Kasumi-1 (cell line): ENCODE measurements at places on chromosomes 11 and 22.

DNA sequence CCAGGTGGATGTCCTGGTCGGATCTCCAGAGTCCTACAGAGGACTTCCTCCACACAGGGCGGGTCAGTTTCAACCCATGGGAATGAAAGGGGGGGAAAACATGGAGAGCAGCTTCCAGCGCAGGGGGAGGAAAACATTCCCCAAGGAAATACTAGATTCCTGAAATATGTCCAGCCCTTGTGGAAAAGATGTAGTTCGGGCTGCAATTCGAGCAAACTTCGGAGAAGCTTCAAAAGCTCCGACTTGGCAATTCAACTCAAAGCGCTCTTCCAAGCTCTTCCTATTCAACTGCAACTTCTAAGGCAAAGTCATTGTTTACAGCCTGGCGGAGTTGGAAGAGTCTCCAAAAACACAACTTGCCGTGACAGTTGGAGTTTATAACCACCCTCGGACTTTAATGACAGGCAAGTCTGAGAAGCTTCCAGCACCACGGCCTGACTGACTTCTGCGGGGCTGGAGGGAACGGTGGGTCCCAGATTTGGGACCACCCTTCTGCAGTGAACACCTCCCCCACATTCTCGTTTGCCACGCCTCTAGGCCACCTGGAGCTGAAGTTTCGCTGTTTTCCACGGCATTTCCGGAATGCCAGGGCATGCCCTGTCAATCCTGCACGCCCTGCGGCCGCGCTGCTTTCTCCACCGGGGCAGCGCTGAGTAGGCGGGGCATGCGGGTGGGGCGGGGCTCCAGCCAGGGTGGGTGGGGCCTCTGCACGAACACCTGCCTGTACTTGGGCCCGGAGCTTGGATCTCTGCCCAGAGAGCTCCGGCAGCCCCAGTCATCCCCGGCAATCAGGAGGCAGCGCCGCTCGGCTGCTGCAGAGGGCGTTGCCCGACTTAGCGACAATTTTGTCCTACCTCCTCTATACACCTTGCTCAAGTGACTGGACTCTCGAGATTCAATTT, 49.0 kb upstream of the BIRC3 start:
- DNase-seq: no peak

- no peak for DNase-seq
Measured at GRCh38 chr22:49825944-49826602, 1.6 kb downstream of the BRD1 start.

- DNase-seq: no peak
Measured at GRCh38 chr11:20608934-20609333, 9.5 kb downstream of the SLC6A5 start.

DNA sequence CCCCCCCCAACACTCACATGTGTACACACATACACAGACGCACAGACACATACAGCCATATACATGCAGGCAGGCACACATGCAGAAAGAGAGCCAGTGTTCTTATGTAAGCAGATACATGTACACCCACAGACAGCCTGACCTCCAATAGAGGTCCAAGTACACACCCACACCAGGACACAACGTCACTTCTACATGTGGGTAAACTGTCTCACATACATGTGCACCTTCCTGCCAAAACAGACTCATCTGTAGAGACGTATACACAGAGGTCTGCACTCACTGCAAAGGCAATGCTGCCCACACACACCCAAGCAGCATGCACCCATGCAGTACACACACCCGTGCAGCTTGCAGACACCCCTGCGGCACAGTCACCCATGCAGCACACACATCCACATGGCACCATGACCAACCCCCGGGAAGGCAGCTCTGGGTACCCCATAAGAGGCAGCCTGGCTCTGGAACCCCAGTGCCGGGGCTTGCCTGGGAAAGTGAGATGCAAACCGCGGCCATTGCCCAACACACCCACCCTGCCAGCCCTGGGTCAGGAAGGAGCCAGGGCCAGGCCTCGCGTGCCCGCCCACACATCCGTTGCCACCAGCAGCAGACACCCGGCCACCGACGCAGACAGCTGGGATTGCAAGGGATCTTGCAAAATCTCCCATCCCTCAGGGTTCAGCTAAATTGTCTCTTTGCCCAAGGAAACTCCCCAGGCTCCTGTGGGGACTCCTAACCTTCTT, 10.1 kb downstream of the CASTOR1 start:
- peak; percentile 77 for DNase-seq

GRCh38 chr22:17712441-17712840, 61.8 kb downstream of the BID start:
- no peak for DNase-seq

- DNase-seq: no peak
Measured at GRCh38 chr11:128621601-128622501, 34.5 kb upstream of the ETS1 start.

- no peak for DNase-seq
Measured at GRCh38 chr22:17580441-17581031, 17.2 kb downstream of the SLC25A18 start.

DNA sequence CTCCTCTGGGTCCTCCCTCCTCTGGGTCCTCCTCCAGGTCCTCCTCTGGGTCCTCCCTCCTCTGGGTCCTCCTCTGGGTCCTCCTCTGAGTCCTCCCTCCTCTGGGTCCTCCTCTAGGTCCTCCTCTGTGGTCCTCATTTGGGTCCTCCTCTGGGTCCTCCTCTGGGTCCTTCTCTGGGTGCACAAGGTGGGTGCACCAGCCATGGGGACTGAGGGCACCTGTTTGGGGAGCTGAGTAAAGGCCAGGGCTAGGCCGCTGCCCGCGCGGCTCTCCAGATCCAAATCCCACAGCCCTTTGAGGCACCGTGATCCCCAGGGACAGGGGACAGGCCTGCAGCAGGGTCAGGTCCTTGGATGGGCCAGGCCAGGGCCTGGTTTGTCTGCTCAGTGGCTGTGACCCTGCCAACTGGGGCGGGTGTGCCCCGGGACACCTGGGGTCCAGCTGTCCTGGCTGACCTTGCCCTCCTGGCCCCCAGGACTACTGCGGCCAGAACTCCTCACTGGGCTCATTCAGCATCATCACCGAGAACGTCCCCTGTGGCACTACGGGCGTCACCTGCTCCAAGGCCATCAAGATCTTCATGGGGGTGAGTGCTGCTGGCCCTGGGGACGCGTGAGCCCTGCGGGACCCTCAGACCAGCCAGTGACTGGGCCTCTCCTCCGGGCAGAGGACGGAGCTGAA, 12.7 kb downstream of the MUC2 start:
- DNase-seq: no peak

GRCh38 chr11:27703481-27703880, 3.2 kb upstream of the BDNF start:
- DNase-seq: no peak

DNA sequence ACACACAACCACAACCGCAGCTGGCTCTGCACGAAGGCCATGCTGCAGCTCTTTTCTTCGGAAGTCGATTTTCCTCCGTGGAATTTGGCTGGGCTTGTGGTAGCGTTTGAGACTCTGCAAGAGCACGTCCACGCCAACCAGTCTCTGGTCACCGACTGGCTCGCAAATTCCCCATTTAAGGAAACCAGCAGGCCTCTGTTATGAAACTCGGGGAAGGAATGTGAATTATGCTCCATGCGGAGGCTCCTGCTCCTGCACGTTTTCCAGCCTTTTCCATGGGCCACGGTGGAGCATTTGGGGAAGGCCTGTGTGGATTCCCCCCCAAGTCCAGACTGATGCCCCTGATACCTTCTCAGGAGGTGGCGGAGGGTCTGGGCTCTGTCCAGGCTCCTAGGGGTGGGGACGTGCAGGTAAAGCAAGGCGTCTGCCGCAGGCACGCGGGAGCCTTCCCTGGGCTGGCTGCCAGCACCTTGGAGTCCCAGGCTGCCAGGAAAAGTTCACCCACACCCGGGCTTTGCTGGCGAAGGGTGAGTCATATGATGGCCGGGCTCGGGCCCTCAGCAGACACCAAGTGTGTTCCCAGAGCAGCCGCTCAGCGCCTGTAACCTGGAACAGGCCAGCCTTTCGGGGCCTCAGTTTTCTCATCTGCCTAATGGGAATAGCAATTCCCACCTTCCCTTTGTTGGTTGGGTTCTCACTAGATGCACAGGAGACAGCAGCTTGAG, 41.9 kb downstream of the LRP5 start:
- no peak for DNase-seq

GRCh38 chr11:86582898-86583297, 89.5 kb downstream of the ME3 start:
- no peak for DNase-seq

GRCh38 chr11:75667831-75668450, 897 bp downstream of the MAP6 start:
- no peak for DNase-seq

GRCh38 chr11:3686751-3687150, 15.6 kb upstream of the CHRNA10 start:
- DNase-seq: no peak

- DNase-seq: peak; percentile 34
Measured at GRCh38 chr22:24938741-24939341, 7.7 kb downstream of the LHFPL7 start.
